ENCODE measurements at places on chromosomes 1 and 21.

- DNase-seq: no peak
Observed at GRCh38 chr1:4149281-4149680, 249.2 kb upstream of the C1orf174 start.

DNA sequence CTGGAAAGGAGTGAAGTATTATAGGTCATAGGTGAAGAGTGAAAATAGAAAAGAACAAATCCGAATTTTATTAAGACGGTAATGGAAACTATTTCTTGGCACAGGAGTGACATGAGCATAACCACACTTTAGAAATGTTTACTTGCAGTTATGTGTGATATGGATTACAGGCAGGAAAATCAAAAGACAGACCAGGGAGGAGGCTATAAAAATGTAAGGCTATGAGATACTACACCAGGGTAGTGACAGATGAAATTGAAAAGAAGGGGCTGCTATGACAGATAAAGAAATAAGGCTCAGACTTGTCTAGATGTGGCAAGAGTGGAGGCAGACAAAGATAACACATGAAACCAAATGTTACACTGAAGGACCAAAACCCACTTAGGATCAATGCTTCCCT is 31.7 kb downstream of the GPATCH2 start:
- DNase-seq: no peak

- no peak for DNase-seq
Observed at GRCh38 chr1:98458511-98459485, 202.7 kb upstream of the SNX7 start.

GRCh38 chr21:15823486-15824150 is 93.8 kb downstream of the USP25 start:
- no peak for DNase-seq

- DNase-seq: no peak
Observed at GRCh38 chr1:233599542-233600073, 14.3 kb upstream of the KCNK1 start.

DNA sequence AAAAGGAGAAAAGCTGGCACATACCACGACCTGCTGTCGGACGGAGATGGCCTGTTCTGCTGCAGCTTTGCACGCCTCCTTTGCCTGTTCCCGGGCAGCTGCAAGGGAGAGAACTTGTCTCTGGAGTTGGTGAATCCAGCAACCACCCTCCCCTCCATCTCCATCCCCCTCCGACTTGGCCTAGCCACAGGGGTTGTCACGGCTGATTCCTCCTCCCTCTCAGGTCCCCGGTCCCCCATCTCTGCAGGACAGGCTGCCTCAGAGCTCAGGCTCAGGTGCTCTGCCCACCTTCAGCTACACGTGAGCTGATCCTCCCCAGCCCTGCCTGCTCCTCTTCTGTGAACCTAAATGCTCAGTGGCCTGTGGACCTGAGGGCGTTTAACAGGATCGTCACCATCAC is 11.1 kb upstream of the SRM start:
- no peak for DNase-seq

DNA sequence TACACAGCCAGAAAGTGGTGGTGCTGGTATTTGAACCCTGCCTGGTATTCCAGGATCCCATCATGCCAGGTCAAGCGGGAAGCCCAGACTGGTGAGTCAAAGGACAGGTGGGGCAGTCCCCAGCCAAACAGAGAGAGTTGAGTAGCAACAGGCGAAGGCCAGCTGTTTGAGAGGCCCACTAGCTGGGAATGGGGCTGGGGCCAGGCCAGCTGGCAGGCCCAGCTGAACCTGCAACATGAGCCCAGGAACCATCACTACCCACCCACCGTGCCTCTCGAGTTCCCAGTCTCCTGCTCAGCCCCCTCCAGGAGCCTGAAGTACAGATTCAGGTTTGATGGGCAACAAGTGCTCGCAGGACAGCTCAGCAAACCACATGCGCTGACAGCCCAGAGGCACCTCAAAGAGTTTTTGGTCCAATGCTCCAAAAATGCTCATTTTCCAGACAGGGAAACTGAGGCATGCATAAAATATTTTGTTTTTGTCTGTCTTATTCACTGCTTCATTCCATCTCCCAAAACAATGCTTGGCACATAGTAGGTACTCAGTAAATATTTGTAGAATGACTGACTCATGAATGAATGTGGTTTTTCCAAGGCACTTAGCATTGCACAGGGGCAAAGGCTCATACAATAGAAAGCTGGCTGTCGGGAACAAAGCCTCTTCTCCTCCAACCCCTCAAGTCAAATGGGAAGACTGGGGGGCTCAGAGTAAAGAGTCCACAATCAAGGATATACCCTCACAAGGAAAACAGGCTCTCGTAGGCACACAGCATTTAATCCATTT is 42.5 kb upstream of the CLIC4 start:
- DNase-seq: no peak

DNA sequence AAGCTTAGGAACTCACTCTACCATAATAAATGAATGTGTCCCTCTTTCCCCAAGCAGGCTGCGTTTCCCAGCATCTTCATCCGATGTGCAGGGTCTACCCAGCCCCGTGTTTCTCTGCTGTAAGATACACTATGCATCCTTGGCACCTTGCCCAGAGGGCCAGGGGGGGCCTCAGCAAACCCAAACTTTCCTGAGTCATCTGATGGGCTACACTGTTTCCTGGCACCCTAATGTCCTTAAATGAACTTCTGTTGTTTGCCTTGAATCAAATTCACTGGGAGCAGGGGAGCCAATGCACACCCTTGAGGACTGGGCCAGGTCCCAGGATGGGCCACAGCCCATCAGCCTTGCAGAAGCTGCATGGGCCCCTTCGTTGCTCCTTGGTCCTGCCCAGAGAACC is 145.5 kb downstream of the IGSF21 start:
- no peak for DNase-seq

Data from activated CD4-positive, alpha-beta T cell treated with anti-CD3 and anti-CD28 coated beads, Interleukin-2, amount 50 U/mL, for 24 hours (primary cell).